ENCODE measurements at places on chromosomes 11 and 22.

DNA sequence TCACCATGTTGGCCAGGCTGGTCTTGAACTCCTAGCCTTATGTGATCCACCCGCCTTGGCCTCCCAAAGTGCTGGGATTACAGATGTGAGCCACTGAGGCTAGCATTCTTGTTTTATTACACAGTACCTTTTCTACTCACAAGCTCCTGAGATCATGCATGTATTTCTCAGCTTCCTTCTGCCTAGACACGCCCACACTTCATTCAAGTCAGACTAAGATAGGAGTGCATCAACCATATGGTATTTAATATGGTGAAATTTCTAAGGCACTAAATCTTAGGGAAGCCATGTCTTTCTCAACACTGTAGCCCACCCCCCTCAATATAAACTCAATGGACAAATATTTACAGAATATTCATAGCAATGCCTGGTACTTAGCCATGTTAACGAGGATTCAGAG is 62.1 kb downstream of the SLC25A17 start:
- DNase-seq = no peak

DNA sequence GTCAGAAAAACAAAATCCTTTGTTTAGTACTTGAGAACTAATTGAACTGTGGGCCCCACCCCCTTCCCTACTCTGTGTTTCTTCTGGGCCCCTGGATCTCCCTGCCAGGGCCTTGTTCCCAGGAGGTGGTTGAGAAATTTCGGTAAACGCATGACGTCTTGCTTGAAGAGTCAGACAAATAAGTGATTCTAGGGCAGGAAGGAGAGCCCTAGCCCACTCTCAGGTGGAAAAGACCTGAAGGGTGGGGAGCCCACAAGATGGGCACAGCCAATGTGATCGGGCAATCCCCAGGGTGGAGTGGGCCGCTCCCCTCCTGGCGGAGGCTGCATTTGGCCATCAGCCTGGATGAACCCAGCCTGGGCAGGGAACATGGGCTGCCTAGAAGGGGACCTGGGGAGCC is 16.8 kb upstream of the P2RY2 start:
- no peak for DNase-seq

DNA sequence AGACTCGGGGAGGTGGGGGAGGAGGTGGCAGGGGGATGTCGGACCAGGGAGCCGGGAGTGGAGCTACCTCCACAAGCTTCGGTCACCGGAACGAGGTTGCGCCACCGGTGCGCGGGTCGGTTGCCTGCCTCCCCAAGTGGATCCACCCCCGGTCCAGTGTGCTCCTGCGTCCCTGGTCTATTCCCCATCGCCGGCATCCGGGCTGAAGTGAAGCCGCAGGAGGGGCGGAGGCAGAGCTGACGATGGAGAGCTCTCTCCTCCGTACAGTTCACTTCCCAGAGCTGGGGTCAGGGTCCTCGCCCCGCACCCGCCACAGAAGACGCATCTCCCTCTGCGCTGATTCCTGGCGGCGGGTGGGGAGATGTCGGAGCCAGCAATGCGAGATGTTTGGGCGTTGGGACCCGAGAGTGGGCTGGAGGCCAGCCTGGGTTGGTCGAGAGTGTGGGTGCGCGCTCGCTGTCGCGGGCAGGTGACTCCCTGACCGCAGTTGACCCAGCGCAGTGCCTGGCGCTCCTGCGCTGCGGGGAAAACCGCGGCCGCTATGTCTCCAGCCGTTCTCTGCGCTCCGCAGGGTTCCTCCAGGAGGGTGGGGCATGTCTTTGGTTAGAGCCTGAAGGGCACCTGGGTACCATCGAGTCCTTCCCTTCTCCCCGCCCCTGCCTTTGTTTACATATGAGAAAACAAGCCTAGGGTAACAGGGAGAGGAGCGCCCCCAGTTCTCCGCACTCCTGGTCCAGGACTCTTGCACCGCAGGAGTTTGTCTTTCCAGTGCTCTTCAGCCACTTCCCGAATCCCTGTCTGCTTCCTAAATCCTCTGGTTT is 1.7 kb downstream of the C11orf96 start:
- DNase-seq = peak; percentile 31

- DNase-seq = peak; percentile 21
Measured at GRCh38 chr11:73072935-73073481, 69.1 kb downstream of the FCHSD2 start.

GRCh38 chr11:44585421-44585820 is 20.0 kb downstream of the CD82 start:
- no peak for DNase-seq

DNA sequence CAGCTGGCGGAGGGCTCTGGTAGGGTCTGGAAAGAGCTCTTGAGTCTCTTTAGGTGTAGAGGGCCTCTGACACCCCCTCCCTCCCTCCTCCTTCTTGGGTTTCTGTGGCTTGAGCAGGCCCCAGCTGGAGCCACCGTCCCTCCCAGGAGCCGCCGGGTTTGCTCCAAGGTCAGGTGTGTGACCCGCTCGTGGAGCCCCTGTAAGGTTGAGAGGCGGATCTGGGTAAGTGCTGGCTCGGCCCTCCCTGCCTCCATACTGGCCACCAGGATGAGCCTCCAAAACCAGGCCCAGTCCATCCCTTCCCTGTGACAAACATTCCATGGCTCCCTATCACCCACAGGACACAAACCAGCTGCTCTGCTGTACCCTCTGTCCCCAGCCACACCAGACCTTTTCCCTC is 9.3 kb downstream of the PLEKHB1 start:
- DNase-seq = no peak

- DNase-seq = no peak
Measured at GRCh38 chr22:49453771-49454170, 373.9 kb downstream of the BRD1 start.

DNA sequence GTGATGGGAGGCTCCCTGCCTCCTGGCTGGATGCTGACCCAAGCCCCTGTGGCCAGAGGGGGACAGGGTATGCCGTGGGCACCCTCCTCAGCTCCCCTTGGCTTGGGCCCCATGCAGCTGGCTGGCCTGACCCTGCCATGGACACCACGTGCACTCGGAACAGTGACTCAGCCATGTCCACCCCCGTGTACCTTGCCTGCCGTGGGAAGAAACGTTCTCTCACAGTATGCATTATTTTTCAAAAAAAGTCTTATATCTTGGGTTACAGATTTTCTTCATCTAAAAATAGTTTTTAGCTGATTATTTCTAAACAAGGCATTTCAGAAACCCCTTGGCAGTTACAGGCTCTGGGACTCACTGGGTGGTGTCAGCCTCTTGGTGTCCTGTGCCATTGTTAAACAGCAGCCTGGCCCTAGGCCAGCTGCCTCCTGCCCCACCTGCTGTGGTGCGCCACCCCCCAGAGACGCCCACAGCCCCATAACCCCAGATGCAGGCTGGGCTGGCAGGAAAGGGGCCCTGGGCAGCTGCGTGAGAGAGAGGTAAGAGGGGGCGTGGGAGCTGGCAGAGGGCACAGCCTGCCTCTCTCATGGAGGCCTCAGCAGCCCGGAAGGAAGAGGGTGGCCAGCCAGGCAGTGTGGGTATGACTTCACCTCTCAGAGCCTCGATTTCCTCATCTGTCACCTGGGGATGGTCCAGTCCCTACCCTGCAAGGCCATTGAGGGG is 99.8 kb downstream of the MORC2 start:
- DNase-seq = peak; percentile 70

DNA sequence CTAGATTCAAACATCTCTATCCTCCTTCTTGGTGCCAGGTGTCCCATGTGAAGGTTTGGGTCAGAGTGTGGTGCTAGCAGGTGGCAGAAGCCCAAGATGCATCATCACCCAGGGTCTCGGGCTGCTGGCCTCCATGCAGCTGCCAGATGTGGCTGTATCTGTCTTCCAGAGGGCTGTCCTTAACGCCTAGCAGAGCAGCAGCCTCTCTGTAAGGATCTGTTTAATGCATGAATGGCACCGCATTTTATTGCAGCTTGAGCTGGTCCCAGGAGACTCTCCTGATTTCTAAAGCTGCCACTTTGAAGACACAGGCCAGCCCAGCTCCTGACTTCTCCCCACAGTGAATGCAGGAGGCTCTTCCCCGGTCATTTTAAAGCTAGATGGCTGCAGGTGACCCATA is 26.3 kb downstream of the SLC1A2 start:
- no peak for DNase-seq

DNA sequence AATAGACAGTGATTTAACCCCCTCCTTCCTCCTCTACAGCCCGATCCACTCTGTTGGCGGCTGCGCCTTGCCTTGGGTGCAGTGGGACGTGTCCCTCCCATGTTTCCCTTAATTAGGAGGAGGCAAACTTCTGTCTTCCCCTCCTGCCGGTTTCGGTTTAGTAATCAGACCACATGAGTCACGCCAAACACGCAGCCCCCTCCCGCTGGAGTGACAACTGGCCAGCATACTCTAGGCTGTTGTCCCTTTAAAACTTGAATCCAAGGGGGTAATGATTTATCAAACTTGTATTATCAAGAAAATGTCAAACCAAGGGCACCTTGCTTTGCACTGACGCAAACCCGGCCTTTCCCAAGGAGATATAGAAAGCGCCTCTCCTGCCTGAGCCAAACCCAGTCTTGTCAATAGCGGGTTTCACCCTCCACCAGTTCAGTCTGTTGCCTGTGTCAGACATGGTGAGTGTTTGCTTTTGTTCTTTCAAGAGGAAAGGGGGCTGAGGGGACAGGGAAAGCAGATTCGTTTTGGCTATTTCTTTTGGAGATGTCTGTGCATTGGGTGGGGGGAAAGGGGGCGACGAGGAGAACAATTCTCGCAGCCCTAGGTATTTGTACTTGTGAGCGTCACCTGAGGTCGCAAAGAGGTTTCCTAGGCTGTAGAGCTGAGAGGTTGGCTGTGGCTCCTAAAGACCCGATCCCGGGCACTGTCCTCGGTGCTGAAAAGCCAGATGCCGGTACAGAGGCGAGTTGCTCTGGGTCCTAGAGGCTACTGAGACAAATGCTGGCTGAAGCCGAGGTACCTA is at the start of gene SLC6A5:
Gene SLC6A5, plus strand, starts transcription at position 388 of the 799 bp plus-strand sequence. Its CDS starts 65 bp downstream, at position 453.
- peak; percentile 52 for DNase-seq

- DNase-seq = no peak
Measured at GRCh38 chr11:99979042-99979441, 708.0 kb upstream of the ARHGAP42 start.

DNA sequence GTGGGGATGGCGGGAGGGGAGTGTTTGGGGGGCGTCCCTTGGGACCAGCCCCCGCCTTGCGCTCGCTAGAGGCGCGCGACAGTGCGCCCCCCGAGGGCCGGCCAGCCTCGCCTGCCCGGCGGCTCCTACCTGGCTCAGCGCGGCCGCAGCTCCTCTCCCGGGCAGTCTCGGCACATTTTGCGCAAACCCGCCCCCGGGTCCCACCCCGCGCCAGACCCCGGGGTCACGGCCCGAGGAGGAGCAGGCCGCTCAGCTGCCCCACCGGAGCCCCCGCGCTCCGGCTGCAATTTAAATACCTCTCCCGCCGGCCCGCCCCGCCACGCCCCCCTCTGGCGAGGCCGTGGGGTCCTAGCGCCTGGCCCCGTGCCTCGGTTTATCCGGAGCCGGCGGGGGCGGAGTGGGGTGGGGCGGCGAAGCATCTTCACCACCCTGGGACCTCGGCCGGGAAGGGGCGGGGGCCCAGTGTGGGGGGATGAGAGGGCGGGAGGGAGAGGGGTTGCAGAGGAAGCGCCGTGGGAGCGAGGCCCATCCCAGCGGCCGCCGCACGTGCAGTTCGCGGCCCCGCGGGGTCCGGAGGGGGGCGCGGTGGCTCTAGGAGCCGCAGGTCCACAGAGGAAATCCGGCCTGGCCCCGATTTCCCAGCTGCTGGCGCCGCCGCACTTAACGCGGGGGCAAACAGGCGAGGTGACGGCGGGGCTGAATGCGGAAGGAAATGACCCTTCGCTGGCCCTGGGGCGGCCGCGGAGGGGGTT is at the start of gene LRRC32:
Gene LRRC32, minus strand, starts transcription at position 263 of the 752 bp plus-strand sequence. CDS start 4,793 bp downstream, outside the sequence.
- DNase-seq = peak; percentile 80

DNA sequence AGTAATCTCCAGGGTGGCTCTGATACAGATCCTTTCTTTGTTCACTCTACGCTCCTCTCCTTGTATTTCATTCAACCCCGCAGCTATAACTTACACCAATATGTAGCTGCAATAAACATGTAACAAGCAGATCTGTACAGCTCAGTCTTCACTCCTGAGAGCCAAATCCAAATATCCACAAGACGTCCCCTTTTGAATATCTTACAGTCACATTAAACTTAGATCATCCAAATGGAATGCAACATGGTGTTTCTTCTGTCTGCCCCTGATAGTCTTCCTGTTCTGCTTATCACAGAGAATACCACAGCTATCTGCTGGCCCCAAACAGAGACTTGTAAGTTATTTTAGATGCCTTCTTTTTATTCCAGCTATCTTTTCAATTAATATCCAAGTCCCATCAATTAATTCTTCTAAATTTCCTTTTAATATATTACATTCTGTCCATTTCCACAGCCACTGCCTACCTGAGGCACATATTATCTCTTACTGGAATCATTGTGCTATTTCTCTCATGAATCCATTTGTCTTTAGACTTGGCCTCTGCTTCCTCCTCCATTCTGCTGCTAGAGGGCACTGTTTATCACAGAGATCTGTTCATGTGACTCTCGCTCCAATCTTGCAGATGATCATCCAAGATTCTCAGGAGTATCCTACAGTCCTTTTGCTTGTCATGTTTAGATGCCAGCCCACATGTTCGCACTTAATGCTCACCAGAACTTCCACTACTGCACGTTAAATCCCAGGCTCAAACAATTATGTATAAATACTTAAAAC is 908.6 kb downstream of the NTM start:
- DNase-seq = peak; percentile 4

- no peak for DNase-seq
Measured at GRCh38 chr22:46063846-46064227, 86.5 kb upstream of the PPARA start.

DNA sequence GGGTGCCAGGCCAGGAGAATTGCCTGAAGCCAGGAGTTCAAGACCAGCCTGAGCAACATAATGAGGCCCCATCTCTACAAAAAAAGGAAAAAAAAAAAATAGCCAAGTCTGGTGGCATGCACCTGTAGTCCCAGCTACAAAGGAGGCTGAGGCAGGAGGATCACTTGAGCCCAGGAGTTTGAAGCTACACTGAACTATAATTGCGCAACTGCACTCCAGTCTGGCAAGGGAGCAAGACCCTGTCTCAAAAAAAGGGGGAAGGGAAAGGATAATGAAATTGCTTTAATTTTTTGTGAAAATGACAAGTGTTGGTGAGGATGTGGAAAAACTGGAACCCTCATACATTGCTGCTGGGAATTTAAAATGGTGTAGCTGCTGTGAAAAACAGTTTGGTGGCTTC is 19.2 kb downstream of the STK33 start:
- DNase-seq = no peak

DNA sequence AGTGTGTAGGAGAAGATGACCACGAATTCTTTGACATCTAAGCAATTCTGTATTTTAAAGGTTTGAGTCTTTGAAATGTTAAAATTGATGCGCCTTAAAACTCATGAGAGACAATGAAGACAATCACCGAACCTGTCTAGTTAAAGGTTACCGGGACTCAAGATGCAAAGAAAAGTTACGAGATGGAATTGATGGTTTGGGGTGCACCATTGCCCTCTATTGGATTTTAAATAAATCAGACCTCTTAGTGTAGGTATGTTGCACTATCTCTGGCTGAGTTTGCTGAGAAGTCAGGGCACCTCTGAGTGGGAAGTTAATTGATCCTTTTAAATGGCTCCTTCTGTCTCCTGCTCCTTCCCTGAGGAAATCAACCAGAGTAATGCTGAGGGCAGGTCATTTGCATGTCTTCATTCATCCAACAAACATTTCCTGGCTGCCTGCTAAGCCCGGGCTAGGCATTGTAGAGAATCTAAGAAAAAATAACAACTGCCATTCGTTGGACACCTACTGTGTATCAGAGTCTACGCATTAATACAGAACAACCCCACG is 19.4 kb upstream of the TMA7B start:
- no peak for DNase-seq

All from lung microvascular endothelial cell (primary cell).